ENCODE measurements at places on chromosomes 1 and 21.
A peak's percentile ranks its signal among the peaks of the same experiment; 100 is the strongest.

GRCh38 chr1:113353580-113353979 lies 36.7 kb upstream of the MAGI3 start:
- DNase-seq: no peak

DNA sequence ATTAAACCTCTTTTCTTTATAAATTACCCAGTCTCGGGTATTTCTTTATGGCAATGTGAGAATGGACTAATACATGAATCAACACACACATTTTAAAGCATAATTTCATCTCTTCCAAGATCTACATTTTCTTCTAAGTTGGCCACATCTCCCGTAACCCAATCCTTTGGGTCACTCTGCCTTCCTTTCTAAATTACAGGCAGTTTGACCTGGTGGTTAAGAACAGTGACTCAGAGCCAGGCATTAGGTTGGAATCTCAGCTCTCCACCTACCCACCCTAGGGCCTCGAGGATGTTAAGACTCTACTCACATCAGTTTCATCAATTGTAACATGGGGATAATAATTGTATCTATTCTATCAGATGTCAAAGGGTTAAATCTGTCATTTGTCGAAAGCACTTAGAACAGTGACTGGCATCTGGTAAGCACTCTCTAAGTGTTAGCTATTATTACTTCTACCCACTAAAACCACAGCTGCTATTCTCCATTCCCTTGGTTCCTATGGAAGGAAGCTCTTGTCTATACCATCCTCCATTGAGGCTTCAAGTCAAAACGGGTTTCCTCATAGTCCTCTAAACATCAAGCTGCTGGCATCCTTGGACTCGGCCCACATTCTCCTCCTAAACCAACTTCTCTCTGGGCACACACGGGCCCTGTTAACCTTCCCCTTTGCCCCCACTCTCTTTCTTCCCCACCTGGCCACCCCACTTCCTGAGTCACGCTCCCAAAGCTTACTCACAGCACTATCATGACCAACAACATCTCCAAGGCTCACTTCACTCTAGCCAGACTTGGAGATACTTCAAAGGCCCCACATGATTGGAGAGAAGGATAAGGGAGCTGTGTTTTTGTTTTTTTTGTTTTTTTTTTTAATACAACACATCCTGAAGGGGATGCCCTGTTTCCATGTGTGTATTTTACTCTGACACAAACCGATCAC lies 116.9 kb downstream of the TGFBR3 start:
- no peak for DNase-seq

GRCh38 chr1:27099135-27099586 lies 55.8 kb downstream of the SLC9A1 start:
- DNase-seq: no peak

- DNase-seq: no peak
Measured at GRCh38 chr1:198291036-198291435, 134.2 kb downstream of the NEK7 start.

DNA sequence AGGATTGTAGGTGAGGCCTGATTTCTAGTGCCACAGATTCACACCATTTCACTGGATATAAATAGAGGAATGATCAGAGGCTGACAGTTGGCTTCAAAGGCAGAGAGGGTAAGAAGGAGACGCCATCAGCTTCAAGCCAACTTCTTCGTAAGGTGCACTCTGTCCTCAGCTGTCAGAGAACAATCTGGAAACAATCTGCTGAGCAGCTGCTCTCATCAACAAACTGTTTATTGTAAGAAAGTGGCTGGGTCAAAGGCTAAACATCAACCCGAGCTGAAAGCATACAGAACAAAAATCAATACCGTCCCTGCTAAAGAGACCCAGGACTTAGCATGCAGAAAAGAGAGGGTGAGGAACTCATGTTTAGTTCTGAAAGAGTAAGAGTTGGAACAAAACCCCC lies 48.2 kb downstream of the HLCS start:
- DNase-seq: no peak

DNA sequence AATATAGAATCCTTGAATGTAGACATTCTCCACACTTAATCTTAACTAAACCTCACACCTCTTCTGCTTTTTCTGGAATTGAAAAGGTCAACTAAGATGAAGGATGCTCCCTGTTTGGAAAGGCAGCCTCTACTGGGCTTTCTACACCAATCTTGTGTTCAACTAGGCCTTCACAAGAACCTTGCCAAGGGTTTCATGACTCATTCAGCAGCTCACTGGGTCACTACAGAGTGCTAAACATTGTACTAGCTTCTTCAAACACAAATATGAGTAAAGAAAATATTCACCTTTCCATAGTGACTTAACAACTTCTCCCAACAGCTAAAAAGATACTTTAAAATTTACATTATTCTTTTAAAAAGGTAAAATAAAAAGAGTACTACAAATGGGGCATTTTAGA lies 135.3 kb upstream of the PRMT6 start:
- no peak for DNase-seq

DNA sequence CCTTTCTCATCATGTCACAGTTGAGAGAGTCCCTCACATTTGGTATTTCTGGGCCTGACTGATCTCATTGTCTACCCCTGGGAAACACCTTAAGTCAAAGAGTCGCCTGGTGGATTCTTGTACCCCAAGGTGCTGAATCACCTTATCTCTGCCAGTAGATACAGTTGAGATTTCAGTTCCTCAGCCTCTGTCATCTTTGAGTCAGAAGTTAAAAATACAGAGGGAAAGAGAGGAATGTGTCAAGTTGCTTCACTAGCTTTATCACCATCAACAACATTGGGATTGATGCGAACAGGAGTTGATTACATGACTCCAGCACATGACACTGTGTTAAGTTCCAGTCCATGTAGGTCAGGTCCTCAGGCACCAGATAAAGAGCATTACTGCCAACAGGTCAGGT lies 513.0 kb downstream of the NUF2 start:
- DNase-seq: no peak

- DNase-seq: no peak
Measured at GRCh38 chr1:22739648-22740385, 29.2 kb downstream of the EPHB2 start.

DNA sequence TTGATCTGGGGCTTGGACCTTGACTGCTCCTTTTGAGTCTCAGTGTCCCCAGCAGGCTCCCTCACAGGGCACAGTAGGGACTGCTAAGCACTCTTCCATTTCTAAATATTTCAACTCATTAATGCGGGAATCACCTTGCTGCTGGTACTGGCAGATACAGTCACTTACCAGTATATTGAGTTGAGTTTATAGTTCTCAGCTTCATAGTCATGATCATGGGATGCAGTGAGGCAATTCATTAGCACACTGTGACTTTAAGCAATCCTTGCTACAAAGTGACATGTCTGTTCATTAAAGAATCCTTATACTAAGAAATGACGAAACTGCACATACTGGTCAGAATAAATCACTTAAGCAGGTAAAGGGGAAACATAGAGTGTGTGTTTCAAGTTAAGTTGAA lies 240.8 kb downstream of the SPATA17 start:
- DNase-seq: no peak

DNA sequence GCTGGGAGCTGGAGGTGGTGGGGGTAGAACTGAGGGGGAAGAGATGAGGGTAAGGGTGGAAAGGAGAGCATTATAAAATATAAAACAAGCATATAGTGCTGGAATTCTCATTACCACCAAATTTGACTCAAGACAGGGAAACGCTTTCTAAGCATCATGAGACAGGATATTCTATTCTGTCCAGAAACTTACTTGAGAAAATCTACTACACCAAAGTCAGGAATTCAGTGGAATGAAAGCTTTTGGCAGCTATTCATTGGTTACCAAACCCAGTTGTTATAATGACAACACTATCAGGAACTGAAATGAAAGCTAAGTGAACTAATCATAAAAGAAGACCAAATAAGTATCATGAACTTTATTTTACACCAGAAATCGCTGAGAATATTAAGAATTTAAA lies 14.5 kb downstream of the AIDA start:
- no peak for DNase-seq

DNA sequence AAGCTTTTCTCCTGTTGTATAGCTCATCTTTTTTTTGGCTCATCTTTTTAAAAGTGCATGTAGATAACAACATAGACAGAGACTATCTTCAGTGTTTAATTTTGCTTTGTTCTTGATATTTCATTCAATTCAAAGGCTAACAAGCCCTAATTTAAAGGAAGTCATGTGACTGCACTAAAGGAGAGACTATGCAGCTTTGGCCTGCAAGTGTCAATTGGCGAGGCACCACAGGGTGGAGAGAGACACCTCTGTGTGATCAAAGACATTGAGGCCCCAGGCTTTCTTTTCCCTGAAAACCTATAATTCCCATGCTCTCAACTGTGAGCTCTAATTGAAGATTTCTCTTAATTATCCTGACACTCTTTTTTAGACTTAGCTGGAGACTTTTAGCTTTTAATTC lies 53.6 kb downstream of the CHODL start:
- DNase-seq: no peak

DNA sequence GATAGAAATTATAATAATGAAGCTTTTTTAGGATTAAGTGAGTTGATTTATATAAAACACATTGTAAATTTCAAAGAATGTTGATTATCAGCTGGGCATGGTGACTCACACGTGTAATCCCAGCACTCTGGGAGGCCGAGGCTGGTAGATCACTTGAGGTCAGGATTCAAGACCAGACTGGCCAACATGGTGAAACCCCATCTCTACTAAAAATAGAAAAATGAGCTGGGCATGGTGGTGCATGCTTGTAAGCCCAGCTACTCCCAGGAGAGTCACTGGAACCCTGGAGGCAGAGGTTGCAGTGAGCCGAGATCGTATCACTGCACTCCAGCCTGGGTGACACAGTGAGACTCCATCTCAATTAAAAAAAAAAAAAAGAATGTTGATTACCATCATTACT lies 18.4 kb downstream of the ADAMTS1 start:
- no peak for DNase-seq

GRCh38 chr1:99648107-99648506 lies 2.2 kb downstream of the PALMD start:
- DNase-seq: no peak

GRCh38 chr1:113742515-113742914 lies 16.8 kb downstream of the PHTF1 start:
- no peak for DNase-seq

DNA sequence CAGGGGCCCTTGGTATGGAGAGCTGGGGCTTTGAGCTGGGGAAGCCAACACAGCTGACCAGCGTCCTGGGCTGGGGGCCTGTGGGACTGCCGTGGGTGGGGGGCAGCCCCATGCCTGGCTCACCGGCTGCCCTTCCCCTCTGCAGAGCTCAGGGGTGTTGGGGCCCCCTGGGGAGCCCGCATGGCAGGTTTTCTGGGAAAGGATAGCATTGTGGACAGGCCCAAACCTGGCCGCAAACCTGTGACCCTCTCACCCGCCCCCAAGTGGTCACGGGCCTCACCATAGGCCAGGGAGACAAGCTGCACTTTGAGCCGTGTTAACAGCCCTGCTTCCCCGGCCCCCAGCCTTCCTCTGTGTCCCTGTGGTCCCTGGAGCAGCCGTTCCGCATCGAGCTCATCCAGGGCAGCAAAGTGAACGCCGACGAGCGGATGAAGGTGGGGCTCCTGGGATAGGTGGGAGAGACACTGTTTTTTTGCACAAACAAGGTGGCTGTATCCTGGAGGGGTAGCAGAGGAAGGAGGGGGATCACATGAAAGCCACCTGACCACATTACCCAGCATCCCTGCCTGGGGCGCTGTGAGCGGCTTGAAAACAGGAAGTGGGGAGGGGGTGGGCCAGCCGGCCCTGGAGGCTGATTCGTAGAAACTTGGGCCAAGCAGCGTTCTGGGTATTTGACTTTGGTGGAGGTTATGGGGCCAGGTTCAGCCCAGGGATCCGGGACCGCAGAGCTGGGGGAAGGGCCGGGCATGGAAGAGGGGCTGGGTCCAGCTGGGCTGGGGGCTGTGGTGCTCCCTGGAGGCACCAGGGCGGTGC lies 65.9 kb downstream of the PIK3CD start:
- peak; percentile 84 for DNase-seq

DNA sequence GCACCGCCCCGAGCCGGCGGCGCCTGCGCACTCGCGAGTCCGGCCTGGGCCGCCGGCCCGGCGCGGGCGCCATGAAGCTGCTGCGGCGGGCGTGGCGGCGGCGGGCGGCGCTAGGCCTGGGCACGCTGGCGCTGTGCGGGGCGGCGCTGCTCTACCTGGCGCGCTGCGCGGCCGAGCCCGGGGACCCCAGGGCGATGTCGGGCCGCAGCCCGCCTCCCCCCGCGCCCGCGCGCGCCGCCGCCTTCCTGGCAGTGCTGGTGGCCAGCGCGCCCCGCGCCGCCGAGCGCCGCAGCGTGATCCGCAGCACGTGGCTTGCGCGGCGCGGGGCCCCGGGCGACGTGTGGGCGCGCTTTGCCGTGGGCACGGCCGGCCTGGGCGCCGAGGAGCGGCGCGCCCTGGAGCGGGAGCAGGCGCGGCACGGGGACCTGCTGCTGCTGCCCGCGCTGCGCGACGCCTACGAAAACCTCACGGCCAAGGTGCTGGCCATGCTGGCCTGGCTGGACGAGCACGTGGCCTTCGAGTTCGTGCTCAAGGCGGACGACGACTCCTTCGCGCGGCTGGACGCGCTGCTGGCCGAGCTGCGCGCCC lies at the start of gene B3GALT6:
Gene B3GALT6, plus strand, starts transcription at position 30 of the 588 bp plus-strand sequence. Its CDS starts 42 bp downstream, at position 72.
- DNase-seq: no peak

GRCh38 chr1:160083968-160084770 lies 2.8 kb downstream of the KCNJ9 start:
- DNase-seq: peak; percentile 81

- DNase-seq: no peak
Measured at GRCh38 chr1:164783778-164784555, 225.0 kb downstream of the PBX1 start.

GRCh38 chr1:200223207-200223606 lies 186.6 kb downstream of the ZNF281 start:
- no peak for DNase-seq

GRCh38 chr1:201773764-201774163 lies 55.2 kb upstream of the IPO9 start:
- no peak for DNase-seq

DNA sequence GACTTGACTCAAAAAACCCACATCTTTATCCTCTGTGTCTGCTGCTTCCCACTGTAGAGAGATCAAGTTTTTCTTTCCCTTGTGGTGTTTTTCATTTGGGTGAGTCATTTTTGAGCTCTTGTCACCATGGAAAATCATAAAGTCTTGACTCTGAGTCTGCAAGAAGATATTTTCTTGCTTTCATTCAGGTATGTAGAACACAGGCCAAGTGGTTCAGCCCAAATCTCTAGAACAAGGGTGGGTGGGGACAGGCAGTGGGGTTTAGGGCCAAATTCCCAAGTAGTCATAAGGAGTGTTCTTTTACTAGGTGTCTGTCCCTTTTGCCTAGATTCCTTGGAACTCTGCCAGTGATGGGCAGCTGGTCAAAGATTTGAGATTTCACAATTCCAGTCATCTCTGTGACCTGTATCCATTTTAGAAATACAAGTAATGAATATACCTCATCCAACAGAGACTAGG lies 21.5 kb upstream of the ARHGAP29 start:
- no peak for DNase-seq

DNA sequence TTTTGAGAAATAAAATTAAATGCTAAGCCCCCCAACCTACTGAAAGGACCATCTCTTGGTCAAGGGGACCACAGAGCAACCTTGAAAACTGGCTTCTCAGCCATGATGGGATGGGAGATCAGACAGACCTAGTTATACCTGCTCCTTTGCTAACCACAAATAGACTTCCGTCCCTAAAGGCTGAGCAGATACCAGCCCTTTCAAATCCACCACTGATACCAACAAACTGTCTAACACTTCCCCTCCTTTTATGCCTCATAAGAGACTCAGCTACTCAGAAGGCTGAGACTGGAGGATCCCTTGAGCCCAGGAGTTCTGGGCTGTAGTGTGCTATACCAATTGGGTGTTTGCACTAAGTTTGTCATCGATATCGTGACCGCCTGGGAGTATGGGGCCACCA lies 407.3 kb downstream of the SIPA1L2 start:
- no peak for DNase-seq
